ENCODE measurements at places on chromosomes 2 and 18.

DNA sequence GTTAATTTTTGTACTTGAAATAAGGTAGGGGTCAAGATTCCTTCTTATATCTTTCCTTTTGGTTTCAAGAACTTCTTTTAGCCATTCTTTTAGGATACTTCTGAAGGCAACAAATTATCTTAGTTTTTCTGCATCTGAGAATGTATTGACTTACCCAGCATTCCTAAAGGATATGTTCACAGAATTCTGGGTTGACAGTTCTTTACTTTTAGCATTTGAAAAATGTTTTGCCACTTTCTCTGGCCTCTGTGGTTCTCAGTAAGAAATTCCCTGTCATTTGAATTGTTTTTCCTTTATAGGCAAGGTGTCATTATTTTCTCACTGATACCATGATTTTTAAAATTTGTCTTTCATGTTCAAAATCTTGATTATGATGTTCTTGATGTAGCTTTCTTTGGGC, 162.4 kb downstream of the GALNT1 start:
- no peak for DNase-seq

DNA sequence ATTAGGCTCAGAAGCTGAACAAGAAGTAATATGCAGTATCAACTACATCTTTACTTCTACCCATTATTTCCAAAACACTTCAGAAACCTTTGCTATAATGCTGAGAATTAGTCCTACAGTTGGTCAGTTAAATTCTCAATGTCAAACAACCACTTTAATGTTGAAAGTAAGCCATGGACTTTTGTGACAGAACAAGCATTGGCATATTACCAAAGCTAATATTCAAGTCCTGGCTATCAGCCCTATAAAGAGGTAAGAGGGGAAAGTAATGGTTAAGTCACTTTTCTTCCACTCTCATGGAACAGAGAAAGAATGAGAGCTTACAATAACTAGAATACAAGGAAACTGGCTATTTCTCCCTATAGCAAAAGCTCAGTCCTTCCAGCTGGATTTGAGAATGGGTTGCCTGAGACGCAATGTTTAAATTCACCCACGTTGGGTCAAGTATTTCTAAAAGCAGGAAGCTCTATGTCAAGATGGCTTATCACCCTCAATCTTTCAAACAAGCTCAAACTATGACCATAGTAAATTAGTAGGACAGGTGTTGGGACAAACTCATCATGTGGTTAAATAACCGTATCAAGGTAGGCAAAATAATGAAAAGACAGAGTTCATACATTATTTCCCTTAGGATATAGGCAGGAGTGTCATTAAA, 31.4 kb upstream of the MFSD6 start:
- no peak for DNase-seq

- DNase-seq: no peak
Observed at GRCh38 chr18:8814206-8814605, 108.8 kb downstream of the MTCL1 start.

DNA sequence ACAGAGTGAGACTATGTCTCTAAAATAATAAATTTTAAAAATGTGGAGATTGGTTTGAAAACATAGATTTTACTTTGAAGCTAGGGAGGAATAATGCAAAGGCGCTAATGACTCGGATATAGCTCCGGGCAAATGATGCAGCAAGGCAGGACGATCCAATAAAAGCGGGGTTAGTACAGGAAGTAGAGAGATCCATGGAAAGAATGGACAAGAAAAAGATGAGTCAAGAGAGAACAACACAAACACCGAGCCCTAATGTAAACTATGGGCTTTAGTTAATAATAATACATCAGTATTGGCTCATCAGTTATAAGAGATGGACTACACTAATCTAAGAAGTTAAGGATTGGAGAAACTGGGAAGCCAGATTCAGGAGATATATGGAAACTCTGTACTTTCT, 74.5 kb downstream of the QPCT start:
- DNase-seq: no peak

DNA sequence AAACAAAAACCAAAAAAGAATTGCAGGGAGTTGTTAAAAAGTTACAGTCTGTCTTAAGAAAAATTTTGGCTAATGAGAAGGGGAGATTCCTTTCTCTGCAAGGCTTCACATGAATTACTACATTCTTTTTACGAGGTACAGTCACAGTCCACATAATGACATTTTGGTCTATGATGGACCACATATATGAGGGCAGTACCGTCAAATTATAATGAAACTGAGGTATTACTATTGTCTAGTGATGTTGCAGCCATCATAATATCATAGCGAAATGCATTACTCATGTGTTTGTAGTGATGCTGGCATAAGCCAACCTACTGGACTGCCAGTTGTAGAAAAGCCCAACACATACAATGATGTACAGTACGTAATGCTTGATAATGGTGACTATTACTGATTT, 12.5 kb downstream of the SERPINB7 start:
- DNase-seq: no peak

GRCh38 chr2:152874955-152875354, 156.5 kb downstream of the ARL6IP6 start:
- no peak for DNase-seq

- DNase-seq: no peak
Observed at GRCh38 chr2:177816766-177817165, 255.8 kb downstream of the PDE11A start.

DNA sequence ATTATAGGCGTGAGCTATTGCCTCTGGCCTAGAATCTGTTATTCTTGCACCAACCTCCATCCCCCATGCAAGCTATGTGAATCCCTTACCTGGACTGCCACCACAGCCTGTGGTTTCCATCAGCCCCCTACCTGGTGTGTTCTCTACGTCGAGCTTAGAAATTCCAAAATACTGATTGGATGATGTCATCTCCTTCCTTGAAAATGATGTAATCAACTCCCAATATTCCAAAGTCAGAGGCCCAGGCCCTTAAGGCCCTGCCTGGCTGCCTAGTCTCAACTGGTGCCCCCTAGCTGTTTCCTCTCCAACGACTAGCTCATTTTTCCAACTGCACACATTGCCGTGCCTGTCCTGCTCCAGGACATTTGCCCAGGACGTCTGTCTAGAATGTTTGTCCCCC, 41.3 kb upstream of the GBX2 start:
- DNase-seq: no peak

DNA sequence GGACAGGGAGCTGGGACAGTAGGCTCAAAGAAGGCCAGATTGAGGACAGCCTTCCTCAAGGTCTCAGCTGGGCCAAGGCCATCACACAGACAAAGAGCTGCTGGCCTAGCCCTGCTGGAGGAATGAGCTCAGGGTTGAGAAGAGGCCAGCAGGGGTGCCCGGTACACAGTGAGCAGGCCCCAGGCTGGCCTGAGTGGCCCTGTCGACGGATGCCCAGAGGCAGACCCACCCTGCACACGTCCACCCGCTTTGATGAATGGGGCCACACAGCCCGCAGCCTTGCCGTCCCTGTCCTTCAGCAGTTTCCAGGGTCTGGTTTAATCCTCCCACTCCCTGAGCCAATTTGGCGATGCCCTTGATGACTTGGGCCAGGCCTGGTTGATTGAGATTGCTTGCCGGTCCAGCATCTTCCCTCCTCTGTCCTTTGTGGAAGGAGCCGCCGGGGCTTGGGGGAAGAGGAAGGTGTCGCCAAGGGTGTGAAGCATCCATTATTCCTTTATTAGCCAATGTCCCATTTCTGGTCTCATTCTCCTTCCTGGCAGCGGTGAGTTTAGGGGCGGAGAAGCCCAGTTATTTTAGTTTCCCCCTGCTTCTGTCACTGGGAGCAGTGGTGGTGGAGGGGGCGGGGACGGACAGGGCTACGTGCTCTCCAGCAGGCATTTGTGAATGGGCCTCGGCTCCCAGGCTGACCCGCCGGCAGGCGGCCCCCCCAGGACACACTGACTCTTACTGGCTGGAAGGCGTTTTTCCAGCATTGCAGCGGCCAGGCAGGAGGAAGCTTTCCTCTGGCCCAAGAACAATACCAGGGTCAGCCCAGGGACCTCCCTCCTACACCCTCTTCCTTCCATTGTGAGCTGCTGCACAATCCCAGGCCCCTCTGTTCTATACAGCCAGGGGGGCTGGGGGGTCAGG, 141.8 kb downstream of the CTIF start:
- DNase-seq: no peak

Measured in activated CD8-positive, alpha-beta T cell treated with anti-CD3 and anti-CD28 coated beads for 36 hours (primary cell).